ENCODE measurements at places on chromosomes 4 and X.

DNA sequence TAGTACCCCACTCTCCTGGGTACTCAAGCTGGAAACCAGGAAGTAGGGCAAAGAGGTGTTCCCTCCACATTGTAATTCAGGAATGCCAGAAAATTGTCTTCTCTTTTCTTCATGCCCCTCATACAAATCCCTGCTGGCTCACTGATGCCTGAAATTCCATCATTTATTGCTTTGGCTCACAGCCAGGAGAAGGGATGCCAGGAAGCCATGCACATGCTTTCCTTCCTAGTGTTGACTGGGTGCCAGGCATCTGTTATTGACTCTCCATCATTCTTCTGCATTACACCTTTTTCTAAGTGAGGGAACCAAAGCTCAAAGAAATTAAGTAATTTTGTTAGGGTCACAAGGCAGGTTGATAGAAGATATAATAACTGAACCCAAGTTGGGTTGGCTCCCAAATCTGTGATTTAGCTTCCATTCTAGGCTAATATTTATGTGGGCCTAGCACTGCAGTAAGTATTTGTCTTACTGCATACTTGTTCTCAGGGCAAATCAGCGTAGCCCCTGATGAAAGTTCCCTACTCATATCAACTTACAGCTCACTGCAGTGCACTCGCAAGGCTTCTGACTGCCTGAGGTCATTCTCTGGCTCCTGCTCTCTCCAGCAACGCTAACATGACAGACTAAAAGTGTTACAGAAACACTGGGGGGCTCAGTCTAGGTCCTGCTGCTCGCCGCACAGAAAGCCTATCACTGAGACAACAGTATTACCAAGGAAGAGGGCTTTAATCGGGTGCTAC is 89.0 kb downstream of the TRAPPC11 start:
- DNase-seq: peak; percentile 37

DNA sequence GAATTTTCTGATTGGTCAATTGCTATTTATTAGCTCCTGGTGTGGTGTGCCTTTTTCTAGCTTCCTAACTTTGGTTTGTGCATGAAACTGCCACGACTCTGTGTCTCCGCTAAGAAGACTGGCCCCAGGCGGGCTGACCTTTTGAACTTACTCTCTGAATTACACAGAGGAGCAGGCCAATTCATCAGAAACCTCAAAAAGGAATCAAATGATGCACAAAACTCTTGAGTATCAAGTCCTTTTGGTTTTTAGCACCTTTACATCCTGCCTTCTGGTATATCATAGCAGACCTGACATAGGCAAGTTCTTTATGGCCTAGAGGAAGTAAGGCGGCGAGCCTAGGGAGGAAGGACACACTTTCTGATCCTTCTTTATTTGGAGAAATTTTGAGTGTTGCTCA is 17.6 kb downstream of the TKTL1 start:
- no peak for DNase-seq

DNA sequence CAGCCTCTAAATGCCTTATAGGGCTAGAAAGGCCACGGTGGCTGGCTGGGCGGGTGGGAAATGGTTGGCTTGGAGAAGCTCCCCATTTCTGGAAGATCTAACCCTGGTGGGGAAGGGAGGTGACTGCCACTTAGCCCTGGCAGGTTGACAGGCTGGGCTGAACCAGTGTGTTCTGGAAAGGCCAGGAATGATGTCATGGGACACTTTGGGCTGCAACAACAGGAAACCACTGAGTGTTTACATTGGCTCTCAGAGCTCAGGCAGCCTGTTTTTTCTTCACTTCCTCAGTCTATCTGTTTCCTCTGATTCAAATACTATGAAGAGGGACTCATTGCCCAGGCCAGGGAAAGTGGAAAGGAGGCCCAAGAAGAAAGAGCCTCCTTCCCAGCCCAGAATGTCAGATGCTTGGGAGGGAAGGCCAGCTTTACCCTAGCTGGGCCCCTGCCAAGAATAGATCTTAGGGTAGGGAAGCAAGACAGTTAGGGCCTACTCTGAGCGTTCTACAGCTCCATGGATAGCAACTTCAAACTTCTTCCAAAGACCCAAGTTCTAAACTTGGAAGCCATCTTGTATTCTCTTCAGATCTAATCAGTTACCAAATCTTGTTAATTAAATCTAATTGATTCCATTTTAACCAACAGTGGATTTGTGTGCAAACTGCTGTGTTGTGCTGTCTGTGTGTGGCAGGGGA is 65.8 kb upstream of the MSN start:
- DNase-seq: peak; percentile 73

DNA sequence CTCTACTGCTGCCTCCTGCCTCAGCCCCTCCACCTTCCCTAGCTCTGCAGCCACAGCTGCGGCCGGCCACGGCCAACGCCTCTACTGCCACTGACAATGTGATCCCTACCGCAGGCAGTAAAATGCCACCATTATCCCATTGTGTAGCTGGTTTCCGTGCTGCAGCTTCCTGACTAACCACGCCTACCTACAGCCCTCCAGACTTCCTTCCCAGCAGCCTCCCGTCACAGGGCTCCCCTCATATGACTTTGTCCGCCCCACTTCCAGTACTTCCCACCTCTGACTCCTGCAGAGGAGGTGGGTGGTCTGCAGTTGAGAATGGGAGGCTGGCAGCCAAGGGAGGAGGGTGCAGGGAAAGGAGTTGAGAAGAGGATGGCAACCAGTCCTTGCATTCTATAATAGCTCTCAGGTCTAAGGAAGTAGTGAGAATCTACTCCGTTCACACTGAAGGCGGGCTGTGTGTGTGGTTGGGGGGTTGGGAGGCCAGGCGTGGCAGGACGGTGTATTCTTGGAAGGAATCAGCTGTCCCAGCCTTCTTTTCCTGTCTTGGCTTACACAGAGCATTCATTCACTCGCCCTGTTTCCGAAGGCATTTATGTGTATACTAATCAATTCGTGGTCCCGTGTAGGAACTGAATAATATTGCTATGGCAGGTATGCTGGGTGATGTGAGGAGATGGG is 33.1 kb upstream of the USP51 start:
- DNase-seq: no peak

DNA sequence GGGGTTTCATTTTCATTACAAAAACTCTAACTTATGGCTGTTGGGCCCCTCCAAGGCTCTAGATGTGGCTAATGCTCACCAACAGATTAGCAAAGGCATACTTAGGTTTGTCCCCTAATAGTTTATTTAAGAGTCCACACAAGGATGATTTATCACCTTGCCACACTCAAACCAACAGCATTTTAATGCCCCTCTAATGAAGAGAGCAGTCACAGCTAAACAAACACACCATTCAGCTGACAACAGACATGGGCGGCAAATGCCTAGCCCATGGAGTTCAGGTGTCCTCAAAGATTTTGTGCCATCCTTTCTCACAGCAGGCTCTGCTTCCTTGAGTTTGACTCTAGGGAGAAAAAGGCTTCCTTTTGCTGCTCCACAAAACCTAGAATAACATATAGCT is 61.8 kb upstream of the CITED1 start:
- no peak for DNase-seq

GRCh38 chr4:14841801-14842768 is 160.2 kb upstream of the CPEB2 start:
- DNase-seq: peak; percentile 56

DNA sequence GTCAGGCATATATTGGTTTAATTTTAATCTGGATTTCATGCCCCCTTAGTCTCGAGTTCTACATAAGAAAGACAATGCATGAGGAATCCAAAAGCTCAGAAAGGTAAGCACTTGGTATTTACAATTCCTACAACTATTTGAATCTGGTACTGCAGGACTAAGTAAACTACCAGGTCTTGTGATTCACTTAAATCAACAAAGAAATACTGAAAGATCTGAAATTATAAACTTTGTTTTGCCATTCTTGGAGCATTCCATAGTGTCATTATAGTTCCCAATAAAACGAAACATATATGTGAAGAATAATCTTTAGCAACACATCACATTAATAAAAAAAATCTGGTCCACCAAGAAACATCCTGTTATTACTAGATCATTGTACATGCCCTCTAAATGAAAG is 482.3 kb downstream of the ANKRD50 start:
- no peak for DNase-seq

DNA sequence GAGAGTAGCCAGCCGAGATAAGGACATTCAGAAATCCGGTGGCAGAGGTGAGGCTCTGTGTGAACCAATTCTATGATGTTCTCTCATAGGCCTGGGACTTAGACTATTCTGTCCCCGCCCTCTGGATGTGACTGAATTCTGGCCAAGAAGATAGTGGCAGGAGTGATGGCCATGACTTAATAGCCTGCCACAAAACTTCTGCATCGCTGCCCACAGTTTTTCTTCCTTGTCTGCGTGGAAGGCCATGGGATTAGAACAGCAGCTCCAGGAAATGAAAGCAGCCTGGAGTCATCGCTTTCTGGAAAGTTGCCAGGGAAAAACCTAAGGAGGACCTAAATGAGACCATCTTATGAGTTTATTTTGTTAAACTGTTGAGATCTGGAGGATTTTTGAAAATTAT is 134.7 kb downstream of the F11 start:
- peak; percentile 12 for DNase-seq

- DNase-seq: no peak
Measured at GRCh38 chr4:173521467-173522159, 8.4 kb downstream of the HAND2 start.

DNA sequence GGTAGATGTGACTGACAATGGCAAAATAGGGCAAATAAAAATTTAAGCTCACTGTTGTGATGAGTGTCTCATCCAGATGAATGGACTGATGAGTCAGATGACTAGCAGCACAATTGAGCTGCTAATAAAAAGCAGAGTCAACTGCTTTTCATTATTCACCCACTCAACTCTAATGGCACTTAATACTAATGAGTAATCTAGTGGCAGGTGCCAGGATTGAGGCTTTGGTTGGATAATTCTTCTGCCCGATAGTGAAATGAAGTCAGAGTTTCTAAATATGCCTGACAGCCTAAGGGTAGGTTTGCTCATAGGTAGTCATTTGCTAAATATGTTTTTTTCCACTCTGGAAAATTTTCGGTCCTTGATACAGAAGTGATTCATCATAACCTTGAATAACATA is 10.4 kb downstream of the OGT start:
- no peak for DNase-seq

- DNase-seq: no peak
Measured at GRCh38 chr4:135166661-135167060, 965.1 kb upstream of the PABPC4L start.

DNA sequence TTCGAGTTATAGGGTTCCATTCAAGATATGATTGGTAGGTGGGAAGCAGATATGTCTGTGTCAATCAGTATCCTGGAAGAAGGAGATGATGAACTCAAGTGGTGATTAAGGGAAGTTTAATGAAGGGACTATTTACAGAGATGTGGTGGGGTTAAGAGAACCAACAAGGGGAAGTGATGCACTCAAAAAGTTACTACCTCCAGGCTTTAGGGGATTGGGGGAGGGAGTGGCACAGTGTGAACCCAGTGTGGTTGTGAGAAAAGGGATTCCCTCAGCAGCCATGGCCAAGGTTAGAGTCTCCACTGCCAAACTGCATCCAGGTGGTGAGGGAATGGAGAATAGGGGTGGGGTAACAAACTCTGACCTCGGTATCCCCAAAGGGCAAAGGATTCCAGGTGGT is 27.9 kb downstream of the PKD2 start:
- DNase-seq: no peak

GRCh38 chrX:23228950-23229448 is 105.7 kb upstream of the PTCHD1 start:
- DNase-seq: no peak

GRCh38 chr4:98672583-98673287 is 14.3 kb upstream of the TSPAN5 start:
- DNase-seq: no peak

- no peak for DNase-seq
Measured at GRCh38 chr4:122577189-122577553, 43.7 kb downstream of the IL21 start.

Data from transverse colon (tissue), 4 donors.